Activated T-cell treated with anti-CD3 and anti-CD28 coated beads for 48 hours (primary cell): ENCODE measurements at places on chromosomes 5 and 9.

DNA sequence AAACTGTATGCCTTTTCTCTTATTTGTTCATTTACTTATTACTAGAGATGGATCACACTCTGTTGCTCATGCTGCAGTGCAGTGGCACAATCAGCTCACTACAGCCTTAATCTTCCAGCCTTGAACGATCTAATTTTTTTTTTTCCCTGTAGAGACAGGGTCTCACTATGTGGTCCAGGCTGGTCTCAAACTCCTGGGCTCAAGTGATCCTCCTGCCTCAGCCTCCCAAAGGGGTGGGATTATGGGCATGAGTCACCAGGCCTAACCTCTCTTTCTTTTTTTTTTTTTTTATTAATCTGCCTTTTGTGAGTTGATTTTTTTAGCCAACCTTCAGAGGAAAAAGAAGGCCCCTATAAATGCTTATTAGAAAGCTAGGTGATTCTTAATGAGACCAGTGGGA, 303.0 kb downstream of the FBXL17 start:
- no peak for DNase-seq

- DNase-seq, result no peak
Measured at GRCh38 chr5:118894709-118895108, 93.6 kb downstream of the DTWD2 start.

DNA sequence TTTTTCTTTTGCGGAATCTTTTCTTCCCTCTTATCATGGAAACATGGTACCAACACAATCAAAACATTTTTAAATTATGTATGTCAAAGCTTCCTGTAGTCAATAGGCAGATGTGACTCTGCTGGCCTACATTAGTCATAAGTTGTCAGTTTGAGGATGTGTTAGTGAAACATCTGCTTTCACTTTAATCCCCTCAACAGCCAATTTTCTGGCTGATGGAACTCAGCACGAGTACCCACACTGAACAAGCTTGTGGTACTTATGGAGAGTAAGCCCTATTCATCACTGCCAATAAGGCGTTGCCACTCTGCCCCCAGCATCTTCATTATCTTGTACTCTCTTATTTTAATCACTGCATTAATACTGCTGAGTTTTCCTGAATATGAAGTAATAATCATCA, 1034.4 kb downstream of the CDH9 start:
- no peak for DNase-seq

DNA sequence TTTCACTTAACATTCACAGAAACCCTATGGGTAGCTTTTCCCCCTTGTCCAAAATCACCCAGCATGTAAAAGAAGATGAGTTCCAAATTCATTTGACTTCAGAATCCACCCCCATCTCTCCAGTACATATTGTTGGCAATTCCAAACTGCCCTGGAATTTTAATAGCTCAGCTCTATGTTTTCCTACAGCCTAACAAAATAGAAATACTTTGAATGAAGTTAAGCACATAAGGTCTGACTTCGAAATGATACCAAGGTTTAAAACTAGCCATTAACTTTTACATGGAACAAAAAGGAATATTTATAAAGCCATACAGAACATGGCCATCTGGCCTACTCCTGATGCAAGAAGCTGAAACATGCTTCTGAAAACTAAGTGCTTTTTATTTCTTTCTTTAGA, 634.3 kb downstream of the PDE4D start:
- DNase-seq, result no peak

GRCh38 chr9:100602342-100602801, 24.5 kb downstream of the CAVIN4 start:
- DNase-seq, result no peak

- DNase-seq, result no peak
Measured at GRCh38 chr5:34674187-34674586, 18.1 kb downstream of the RAI14 start.

DNA sequence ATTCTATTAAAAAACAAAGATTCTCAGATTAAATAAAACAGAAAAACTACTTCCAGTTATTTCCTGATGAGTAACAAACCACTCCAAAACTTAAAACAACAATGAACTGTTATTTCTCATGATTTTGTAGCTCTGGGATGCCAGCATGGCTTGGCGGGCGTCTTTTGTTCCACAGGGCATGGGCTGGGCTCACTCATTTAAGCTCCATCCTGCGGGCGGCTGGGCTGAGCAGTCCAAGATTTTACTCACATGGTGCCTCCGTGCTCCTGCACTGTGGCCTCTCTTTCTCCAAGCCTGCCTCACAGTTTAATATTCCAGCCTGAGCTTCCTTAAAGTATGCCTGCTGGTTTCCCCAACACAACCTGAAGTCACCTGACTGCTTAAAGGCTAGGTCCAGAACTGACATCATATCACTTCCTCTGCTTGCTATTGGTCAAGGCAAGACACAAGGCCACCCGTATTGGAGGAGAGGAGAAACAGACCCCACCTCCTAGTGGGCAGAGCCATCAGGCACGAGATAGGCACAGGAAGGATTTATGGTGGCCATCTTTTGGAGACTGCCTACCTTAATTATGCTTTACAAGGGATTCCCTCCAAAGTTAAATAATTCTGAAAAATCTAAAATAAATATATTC, 41.6 kb upstream of the ZBTB43 start:
- DNase-seq, result no peak

DNA sequence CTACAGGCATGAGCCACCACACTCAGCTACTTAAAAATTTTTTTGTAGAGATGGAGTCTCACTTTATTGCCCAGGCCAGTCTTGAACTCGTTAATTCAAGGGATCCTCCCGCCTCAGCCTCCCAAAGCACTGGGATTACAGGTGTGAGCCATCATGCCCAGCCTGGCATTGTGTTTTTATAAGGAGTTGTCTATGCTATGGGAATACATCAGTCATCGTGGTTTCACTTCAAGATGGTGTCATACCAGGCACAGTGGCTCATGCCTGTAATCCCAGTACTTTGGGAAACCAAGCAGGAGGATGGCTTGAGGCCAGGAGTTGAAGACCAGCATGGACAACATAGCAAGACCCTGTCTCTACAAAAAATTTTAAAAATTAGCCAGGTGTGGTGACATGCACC, 49.7 kb downstream of the CYSTM1 start:
- DNase-seq, result no peak

DNA sequence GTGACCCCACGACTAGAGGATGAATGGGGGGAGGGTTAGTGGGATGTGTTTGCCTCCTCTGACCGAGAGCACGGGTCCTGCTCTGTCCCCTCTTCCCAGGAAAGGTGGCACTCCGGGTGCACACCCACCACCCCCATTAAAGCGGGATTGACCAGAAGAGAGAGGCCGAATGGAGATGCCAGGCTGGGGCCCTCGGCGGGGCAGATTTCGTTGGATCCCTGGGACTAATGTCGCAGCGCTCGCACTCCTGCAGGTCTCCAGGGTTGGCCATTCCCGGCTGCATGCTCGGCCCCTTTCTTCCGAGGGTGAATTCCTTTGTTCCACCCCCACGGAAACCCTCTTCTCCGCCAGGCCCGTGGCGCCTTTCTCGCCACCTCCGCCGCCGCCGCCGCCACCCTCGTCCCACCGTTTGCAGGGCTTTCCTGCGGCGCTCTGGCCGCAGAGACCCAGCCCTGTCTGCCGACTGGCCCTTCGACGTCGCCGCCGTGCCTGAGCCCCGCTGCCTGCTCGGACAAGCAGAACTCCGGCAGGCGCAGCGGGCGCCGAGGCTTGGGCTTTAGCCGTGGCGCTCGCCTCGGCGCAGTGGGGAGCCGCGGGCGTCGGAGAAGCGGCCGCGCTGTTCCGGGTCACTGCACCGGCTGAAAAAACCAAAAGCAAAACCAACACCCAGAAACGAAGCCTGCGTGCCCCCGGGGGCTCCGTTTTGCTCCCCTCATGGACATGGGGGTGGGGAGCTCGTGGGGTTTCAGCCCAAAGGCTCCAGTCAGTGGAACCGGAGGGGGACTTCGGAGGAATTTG, 11.8 kb downstream of the LMX1B start:
- no peak for DNase-seq

DNA sequence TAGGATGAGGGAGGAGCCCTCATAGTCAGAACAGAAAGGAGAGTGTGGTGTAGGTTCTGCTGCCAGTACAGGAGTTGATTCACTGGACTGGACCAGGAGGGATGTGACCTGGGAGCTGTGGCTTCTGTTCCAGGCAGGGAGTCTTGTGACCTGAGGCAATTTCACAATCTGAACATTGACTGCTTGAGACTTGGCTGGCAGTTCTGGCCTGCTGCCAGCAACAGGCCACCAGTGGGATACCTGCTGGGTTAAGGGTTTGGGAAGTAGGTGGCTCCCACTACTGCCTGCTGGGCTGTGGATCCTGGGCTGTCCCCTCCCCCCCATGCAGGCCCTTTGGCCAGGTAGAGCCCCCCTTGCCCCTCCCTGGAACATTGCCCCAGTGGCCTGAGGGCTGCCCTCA, 268.6 kb upstream of the ARRDC3 start:
- DNase-seq, result no peak

GRCh38 chr5:153480401-153480800, 10.1 kb upstream of the GRIA1 start:
- DNase-seq, result no peak

DNA sequence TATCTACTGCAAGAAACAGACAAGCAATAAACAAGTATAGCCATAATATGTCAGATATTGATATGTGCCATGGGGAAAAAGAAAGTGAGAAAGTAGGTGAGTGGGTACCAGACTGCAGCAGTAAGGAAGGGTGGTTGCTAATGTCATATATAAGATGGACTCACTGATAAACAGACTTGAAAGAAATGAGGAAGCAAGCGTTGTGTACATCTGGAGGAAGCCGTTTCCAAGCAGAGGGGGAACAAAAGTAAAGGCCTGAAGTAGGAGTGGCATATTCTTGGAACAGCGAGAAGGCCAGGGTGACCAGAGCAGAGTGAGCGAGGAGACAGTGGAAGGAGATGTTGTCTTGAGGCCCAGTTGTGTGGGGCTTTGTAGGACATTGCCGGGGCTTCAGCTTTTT, 142.2 kb upstream of the MAP3K1 start:
- no peak for DNase-seq

- DNase-seq, result no peak
Measured at GRCh38 chr9:33167972-33168461, 881 bp upstream of the B4GALT1 start.

GRCh38 chr5:157387683-157388093, 72.3 kb upstream of the NIPAL4 start:
- DNase-seq, result no peak

DNA sequence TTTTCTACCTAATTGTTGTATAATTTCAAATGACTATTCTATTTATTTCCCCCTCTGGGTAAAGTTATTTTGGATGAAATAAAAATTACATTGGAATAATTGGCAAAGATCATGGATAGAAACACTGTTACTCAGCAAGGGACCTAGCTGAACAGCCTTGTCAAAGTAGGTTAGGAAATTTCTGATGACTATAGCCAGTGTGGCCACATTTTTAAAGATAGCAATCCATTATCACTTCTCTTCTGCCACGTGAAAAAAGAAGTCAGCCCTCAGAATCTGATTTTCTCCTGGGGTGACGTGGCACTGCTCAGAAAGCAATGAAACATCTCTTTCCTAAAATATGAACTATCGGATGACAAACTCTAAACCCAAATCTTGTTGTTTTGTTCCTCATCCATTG, 784.2 kb upstream of the RIOK2 start:
- DNase-seq, result no peak

GRCh38 chr9:9091387-9091786, 1291.8 kb upstream of the DMAC1 start:
- no peak for DNase-seq
